Activated B cell treated with CpG ODN at 0.5 μM for 24 hours (primary cell): ENCODE measurements at places on chromosomes 1 and 21. TPM values are rescaled to one million over a fixed set of nuclear protein-coding genes. Genes with fewer than 3 reads are reported as not detected.

The KCNN3 gene
- total RNA-seq = 0.44 and 1.1 TPM in 2 replicates

The SPATA17 gene
- total RNA-seq = not detected in 2 replicates

The LRRC7 gene
- total RNA-seq = not detected in 2 replicates

The SAMD11 gene
- total RNA-seq = not detected in 2 replicates

DNA sequence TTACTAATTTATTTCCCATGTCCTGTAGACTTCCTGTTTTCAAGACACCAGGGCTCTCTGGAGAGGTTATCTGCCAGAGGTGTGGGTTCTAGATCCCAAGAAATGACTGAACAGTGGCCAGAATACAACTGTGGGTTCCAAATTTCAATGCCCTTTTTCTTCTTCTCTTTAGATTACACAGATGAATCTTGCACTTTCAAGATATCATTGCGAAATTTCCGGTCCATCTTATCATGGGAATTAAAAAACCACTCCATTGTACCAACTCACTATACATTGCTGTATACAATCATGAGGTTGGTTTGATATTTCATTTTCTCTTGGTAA, 15.0 kb downstream of the IFNAR2 start:
- no peak for DNase-seq

DNA sequence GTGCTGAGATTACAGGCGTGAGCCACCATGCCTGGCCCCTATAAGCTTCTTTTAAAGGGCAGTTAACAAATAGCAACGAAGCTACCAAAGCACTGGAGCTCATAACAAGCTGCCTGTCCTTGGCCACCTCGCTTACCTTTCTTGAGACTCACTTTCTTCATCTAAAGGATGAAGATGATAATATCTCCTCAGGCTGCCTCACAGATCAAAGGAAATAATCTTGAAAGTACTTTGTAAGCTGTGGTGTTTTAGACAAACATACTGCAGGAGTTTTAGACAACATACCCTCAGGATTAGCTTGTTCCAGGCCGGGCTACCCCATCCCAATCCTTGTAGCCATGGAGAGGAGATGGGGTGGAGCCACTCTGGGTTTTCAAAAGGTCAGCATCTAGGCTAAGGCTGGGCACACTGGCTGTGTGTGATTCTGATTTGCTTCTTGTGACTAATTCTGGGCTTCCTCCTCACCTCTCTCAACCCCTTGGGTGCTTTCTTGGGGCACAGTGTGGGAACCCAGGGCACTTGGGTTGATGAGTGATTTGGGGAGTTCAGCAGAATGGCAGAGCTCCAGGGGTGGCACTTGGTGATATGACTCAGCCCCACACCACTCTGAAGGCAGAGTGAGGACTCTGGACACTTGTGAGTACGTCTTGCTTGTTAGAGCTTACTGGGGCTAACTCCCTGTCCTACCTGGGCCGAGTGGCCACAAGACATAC, 5.2 kb downstream of the GPR25 start:
- no peak for DNase-seq

DNA sequence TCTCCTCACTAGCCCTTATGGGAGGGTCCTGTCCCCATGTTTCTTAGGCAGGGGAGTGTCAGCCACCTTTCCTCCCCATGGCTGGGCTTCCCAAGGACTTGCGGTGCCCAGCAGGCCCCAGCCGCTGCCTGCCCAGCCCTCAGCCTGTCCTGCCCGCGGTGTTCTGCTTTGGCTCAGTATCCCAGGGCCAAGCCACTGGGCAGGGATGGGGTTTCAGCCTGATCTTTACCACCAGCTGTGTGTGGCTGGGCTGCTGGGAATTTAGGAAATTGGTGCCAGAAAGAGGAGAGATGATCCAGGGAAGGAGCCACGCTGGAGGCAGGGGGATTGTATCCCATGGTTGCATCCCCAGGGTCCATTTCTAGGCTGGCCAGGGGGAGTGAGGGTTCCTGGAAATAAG, 6.9 kb upstream of the IGFN1 start:
- DNase-seq = no peak

- DNase-seq = no peak
These were observed 6.8 kb downstream of the ODF2L start for GRCh38 chr1:86389307-86389706.

GRCh38 chr21:18499761-18500376, 96.3 kb upstream of the TMPRSS15 start:
- DNase-seq = no peak

DNA sequence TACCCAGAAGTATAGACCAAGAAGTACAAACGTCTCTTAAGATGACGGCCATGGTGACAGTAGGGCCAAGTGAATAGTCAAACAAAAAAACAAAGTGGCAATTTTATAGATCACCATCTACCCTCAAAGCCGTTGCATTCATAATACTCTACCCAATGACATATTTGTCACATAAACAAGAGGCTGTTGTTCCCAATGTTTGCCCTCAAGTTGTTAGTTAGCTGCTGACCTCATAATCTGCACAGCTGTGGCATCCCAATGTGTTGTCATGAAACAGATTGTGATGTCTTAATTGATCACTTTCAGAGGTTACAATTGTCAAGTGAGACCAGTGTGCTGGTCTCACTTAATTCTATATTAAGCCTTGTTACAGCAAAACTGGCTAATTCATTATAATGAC, 333.8 kb downstream of the ST6GALNAC3 start:
- no peak for DNase-seq

- DNase-seq = no peak
These were observed 12.8 kb downstream of the CASQ2 start for GRCh38 chr1:115755456-115756370.

GRCh38 chr1:231512147-231512698, 16.2 kb upstream of the TSNAX start:
- no peak for DNase-seq

DNA sequence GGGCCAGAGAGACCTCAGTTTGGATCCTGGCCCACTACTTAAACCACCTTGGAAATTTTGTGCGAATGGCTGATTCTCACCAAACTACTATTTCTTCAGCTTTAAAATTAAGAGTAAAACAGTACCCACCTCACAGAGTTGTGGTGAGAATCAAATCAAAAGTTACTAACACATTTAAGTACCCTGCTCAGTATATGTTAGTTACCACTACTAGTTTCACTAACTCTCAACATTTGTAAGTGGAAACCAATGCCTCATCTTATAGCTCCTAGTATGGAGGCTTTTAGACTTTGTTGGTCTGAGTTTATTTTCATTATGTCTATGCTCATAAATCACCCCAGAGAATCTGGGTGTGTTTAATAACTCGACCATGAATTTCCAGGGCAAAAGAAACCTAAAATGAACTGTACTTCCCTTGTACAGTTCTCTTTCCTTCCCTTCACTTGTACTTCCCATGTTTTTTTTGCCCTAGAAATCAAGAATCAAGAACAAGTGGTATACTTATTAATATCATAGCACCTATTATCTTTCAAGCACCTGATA, 11.6 kb upstream of the SERBP1 start:
- DNase-seq = no peak

DNA sequence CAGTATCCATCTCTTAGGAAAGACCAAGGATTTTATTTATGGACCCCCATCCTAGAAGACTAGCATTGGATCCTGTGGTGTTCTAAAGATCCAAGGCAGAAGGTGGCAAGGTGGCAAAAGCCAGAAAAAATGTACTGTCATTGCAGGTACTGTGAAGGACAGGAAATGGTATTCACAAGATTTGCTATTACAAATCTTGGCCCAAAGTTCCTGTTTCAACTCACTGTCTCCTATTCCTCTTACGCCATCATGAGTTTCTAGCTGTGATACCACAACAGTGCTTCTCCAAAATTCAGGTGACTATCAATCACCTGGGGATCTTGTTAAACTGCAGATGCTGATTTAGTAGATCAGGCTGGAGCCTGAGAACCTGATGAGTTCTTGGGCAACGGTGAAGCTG, 21.4 kb downstream of the ACP6 start:
- no peak for DNase-seq

DNA sequence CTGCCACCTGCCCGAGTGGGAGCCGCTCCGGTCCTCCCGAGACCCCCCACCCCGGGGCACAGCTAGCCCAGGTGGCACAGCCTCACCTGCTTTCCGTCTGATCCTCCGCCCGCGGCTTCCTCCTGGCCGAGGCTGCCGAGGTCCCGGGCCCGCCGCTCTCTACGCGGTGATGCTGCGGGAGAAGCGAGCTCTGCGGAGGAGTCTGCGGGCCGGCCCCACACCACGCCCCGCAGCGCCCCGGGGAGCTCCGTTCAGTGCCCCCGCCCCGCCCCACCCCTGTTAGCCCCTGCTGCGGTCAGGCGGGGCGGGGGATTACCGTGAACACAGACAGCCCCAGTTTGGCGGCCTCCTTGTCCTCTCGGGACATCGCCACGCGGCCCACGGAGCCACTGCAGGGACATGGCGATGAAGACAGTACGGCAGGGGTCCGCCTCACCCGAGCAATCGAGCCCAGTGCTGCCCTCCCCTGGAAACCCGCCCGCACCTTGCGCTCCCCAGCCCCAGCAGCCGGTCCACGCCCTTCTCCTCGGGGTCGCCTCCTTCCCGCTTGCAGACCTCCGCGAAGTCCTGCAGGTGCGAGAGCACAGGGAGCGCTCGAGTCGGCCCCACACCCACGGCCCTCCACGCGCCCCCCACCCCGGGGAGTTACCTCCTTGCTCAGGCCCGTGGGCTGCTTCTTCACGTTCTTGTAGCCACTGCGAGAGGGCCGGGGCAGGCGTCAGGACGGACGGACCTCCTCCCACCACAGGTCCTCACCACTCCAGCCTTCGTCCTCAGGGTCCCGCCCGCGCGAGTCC, 933 bp downstream of the C1orf35 start:
- DNase-seq = peak; percentile 35

DNA sequence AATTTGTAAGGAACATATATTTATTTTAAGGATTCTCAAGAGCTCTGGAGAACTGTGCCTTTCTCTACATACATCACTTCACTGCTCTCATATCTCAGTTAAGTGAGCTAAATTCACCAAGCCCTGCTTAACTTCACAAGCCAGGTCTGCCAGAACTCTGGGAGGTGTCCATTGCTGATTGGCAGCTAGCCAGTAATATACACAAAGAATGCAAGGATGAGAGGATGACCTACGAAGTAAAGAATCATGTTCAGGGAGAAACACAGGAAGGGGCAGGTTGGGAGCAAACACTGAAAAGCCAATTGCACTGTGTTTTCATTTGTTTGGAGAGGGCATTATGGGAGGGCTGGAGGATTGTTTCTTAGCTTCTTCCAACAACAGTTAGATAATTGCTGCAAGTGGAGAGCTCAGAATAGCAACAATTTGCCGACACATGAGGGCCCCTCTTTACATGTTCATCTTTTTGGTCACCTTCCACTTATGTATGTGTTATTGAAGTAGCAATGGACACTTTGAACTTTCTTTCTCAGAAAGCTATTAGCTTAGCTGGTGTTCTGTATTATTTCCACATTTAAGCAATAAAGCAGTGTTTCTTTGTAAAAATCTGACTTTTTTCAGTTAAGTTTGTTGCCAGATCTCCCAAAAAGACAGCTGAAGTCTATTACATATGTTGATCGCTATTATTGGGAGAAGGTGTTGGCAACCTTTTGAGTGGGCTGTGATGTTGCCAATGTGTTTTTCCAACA, 254.8 kb downstream of the LTN1 start:
- DNase-seq = no peak

GRCh38 chr1:39755965-39756659, 15.0 kb downstream of the OXCT2 start:
- DNase-seq = no peak

DNA sequence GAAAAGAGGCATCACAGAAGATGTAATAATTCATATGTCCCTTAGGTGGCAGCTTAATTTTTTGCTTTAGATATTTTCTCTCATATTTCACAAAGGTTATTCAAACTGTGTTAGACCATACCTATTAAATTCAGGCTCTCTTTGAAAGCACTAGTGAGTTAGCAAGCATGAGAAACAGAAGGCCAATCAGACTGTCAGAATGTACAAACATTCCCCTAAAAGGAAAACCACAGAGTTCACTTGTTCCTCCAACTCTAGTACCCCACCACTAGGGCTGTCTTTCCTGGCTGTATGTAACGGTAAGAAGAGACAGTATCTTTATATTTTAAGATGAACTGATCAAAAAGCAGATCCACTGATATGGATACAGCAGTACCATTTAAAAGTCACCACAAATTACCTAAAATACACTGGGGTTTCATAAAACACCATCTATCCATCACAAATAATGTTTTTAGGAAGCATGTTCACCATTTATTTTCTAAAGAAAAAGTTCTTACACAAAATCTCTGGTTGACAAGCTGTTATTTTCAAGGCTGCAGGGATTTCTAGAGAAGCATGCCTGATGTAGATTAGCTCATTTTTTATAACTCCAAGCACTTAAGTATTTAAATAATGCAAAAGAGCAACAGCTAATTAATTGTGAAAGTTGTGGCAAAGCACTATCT, 1.8 kb downstream of the ARPC5 start:
- no peak for DNase-seq

DNA sequence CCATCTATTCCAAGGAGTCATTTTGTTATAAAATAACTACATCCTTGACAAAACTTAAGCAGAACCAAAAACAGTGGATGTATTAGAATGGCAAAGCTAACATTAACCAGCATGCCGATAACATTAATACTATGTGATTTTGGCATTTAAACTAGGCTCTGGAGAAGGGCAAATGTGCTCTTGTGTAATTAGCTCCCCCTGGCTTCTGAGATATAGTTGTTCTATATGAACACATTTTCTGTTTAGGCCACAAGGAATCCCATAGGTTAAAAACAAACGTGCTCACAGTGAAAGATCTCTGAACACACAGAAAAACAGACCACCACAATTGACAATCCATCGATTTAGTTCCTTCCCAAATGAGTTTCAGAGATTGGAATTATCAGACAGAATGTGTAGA, 57.4 kb upstream of the TARS2 start:
- DNase-seq = no peak
